ENCODE measurements at places on chromosomes 1 and 21.

DNA sequence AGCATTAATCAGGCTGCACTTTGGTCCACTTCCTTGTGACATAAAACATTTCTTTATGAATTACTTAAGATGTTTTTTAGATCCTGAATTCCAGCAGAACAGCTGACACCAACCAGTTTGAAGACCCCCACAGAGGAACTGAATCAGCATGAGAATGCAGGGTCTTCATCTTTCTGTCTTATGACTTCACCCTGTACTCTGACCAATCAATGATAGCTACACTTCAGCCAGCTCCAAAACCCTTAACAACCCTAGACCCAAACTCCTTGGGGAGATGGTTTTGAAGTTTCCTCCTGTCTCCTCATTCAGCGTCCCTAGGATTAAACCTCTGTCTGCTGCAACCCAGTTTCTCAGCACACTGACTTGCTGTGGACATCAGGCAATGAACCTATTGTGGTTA lies 175.0 kb downstream of the CTH start:
- no peak for DNase-seq

GRCh38 chr1:151851886-151852285 lies 1.6 kb downstream of the THEM5 start:
- DNase-seq, result no peak

DNA sequence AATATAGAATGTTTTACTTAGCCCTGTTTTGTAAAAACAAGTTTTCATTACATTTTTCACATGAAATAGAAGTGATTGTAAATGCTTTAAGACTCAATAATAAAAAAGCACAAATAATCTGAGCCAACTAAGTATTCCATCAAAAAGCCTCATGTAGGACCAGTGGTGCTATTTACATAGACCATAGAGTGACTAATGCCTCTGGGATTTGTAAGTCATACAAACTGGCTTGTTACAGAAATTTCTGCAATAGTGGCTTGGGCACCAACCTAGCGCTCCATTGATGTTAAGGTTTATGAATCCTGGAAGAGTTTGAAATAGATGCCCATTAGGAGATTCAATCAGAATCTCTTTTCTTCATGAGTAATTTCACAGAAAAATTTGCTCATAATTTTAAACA lies 31.9 kb downstream of the ZMYM1 start:
- DNase-seq, result no peak

- DNase-seq, result no peak
These were observed 138.7 kb downstream of the RUNX1 start for GRCh38 chr21:34910396-34910795.

DNA sequence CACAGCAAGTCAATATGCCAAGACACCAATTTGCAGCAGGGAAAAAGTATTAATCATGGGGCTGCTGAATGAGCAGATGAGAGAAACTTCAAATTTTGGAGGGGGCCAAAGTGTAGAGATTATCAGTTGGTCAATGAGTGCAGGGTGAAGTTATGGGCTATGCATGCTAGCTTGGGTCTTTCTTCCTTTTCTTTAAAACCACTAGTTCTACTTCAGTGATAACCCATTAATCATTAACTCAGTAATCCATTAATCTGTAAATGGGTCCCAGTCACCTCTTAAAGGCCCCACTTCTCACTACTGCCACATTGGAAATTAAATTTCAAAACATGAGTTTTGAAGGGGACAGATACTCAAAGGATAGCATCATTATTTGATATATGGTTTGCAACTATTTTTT lies 688.6 kb upstream of the ADGRL4 start:
- DNase-seq, result no peak

- DNase-seq, result no peak
These were observed 13.8 kb upstream of the RIPPLY3 start for GRCh38 chr21:36992671-36993070.

- no peak for DNase-seq
These were observed 231.7 kb downstream of the LMX1A start for GRCh38 chr1:165124772-165125171.

GRCh38 chr1:166032572-166033371 lies 134.0 kb downstream of the FAM78B start:
- DNase-seq, result no peak
